ENCODE measurements at places on chromosomes 7 and 10. TPM values are rescaled to one million over a fixed set of nuclear protein-coding genes. Genes with fewer than 3 reads are reported as not detected.

Gene CYP3A7
- total RNA-seq = 1.6 TPM

GRCh38 chr10:11209830-11210181 lies 192.1 kb downstream of the CELF2 start:
- peaks cover 11% of the 10 kb centered on the region for H3K4me1 ChIP-seq
- peaks cover 21% of the 10 kb centered on the region for H3K36me3 ChIP-seq
- no peak for DNase-seq
- H3K27ac ChIP-seq = no peak overlapping the region
- H3K27me3 ChIP-seq = no peaks in the 10 kb centered on the region

Gene GPR85
- total RNA-seq = 2.9 TPM

Gene IGF2BP3
- total RNA-seq = 3.3 TPM

Gene CLDN12
- total RNA-seq = 30.8 TPM

Measured in upper lobe of right lung (tissue), 1 donor.